ENCODE measurements at places on chromosomes 2 and 18.

- DNase-seq, result peak; percentile 34
Observed at GRCh38 chr2:235116885-235117492, 165.2 kb downstream of the SH3BP4 start.

DNA sequence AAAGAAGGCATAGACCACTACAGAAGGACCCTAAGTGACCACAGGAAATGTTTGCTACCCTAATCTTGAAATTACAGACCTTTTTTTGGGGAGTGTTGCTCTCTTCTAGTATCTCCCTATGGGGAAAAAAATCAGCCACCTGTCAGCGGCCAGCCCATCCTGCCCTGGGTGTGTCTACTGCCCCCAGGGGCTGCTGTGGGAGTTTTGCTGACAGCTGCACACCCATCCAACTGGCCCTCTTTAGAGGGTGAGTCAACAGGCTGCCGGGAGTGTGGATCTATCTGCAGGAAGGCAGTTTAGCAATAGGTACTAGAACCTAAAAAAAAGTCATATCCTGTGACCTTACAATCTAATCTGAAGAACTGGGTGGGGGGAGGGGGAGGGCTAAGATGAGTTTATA is 796 bp upstream of the DYSF start:
- no peak for DNase-seq

DNA sequence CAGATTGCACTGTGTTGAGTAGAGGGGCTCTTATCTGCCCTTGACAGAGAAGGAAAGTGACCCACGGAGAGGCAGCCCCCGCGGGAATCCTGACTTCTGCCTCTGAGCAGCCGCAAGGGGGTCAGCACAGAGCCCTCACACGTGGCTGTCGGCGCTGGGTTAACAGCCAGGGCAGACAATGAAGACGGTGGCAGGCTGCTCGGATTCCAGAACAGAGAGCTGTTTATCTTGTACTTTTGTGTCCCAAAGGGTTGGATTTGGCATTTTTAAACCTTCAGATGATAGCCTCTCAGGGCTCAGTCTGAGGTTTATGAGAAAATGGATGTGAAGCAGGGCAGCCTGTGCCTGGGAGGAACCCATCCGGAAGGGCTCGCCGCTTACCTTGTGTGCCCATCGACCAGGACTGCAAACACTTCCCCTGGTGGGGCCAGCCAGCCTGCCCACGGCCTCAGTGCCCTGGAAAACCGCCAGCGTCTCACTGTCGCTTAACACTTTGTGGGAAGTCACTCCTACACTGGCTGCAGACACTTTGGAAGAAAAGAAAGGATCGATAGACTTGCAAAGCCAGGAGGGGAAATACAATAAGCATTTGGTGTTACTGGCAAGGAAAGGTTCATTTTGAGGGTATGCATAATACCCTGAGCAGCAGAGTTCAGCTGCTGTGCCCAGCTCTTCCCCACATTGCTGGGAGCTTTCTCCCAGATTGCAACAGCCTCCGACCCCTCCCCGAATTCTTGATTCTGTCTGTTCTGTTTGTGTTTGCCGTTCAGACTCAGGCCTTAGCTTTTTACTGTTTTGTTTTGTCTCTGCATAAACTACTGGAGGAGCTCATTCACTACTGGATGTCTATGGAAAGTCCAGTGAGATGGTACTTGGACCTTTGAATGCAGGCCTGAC is 325.3 kb upstream of the MYT1L start:
- no peak for DNase-seq

GRCh38 chr18:70622622-70623419 is 334.0 kb downstream of the SOCS6 start:
- DNase-seq, result no peak

- DNase-seq, result peak; percentile 17
Observed at GRCh38 chr2:46876741-46877384, 38.7 kb downstream of the MCFD2 start.

- DNase-seq, result no peak
Observed at GRCh38 chr2:48070415-48070814, 164.1 kb upstream of the FBXO11 start.

- DNase-seq, result no peak
Observed at GRCh38 chr18:80103231-80103630, 5.8 kb upstream of the ADNP2 start.

GRCh38 chr2:144854596-144854995 is 334.7 kb upstream of the ZEB2 start:
- DNase-seq, result no peak

- peak; percentile 81 for DNase-seq
Observed at GRCh38 chr2:37625796-37626571, 45.5 kb downstream of the CDC42EP3 start.

DNA sequence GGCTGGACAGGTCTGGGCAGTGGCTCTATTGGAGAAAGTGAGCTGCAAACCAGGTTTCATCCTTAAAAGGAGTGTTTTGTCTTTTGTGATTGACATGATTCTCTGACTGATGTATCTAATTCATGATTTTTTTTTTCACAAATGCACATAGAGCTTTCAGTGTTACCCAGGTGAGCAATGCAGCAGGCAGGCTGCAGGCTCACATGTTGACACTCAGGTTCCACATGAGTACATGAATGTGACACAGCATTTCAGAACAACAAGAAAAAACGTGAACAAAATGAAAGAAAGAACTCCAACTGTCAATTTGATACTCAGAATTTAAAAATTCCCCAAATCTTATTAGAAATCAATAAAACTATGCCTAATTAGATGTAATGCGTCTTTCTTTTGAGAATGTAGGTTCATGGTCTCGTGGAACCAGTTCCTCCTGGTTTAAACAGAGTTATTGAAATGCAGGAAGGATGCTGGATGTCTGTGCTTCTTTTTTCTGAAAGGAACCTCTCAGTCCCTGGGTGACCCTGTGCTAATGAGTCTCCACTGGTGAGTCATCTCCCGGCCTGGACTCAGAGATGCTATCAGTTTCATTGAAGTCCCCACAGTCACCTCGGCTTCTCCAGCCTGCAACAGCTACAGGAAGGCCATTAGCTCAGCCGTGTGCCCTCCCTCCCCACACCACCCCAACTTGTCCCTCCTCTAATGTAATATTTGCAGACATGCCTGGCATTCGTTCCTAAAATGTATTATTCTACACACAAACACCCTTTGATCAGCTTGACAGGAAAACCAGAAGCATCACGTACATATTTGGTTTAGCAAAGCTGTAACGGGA is 430.4 kb downstream of the LPIN1 start:
- DNase-seq, result no peak

GRCh38 chr2:149290662-149291061 is 39.7 kb upstream of the LYPD6 start:
- no peak for DNase-seq
